ENCODE measurements at places on chromosomes 1 and 21.

DNA sequence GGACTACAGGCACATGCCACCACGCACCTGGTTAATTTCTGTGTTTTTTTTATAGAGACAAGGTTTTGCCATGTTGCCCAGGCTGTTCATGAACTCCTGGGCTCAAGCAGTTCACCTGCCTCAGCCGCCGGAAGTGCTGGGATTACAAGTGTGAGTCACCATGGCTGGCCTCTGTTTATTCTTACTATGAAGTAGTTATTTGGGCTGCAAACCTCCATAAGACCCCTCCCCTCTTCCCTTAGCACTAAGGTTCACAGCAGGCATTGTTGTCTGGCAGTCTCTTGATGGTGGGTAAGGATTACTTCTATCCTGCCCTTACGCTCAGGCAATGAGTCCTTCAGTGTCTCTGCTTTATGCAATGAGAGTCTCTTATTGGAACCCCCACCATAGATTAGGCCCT is 51.8 kb downstream of the ANGPTL1 start:
- no peak for DNase-seq

DNA sequence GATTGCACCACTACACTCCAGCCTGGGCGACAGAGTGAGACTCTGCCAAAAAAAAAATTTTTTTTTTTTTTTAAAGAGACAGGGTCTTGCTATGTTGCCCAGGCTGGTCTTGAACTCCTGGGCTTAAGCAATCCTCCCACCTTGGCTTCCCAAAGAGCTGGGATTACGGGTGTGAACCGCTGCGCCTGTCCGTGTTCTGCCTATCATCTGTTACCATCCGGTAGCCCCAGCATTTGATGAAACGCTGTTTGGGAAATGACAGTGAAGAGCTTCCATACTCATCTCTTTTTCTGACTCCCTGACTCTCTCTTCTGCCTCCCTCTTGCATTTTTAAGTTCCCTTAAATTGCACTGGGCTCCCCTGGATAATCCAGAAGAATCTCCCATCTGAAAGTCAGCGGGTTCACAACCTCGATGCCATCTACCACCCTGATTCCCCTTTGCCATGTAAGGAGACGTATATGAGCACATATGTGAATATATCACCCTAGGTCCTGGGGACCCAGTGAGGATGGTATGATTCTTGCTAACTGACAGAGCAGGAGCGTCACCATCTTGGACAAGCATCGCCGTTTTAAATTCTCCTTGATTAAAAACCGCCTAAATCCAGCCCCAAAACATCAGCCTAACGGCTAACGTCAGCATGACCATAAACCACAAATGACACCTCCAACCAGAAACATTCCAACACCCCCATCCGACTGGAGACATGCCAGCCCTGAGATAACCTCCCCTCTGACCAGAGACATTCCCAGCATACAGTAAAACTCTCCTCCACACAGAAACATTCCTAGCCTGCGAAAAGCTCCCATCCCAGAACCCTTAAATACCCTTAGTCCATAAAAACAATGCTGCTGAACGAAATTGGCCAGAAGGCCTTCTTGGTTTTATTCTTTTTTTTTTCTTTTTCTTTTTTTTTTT is 12.4 kb downstream of the TNFRSF8 start:
- no peak for DNase-seq

- no peak for DNase-seq
These were observed 3.6 kb upstream of the VSIG8 start for GRCh38 chr1:159866066-159866465.

DNA sequence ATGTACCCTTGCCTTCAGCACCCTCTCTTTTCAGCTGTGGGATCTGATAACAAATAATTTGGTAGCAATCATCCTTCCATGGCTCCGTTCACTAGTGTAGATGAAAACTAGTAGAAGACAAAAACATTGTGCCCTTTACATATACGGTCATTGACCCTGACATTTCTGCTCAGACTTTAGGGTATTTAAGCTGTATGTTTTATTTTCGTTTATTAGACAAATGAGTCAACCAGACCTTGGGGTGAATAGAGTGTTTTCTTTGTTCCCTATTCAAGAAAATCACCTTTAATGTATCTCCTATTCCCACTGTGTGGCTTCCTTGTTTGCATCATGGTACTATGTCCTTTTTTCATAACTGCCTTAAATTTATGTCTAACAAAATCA is 187.3 kb downstream of the VAV3 start:
- DNase-seq: no peak

DNA sequence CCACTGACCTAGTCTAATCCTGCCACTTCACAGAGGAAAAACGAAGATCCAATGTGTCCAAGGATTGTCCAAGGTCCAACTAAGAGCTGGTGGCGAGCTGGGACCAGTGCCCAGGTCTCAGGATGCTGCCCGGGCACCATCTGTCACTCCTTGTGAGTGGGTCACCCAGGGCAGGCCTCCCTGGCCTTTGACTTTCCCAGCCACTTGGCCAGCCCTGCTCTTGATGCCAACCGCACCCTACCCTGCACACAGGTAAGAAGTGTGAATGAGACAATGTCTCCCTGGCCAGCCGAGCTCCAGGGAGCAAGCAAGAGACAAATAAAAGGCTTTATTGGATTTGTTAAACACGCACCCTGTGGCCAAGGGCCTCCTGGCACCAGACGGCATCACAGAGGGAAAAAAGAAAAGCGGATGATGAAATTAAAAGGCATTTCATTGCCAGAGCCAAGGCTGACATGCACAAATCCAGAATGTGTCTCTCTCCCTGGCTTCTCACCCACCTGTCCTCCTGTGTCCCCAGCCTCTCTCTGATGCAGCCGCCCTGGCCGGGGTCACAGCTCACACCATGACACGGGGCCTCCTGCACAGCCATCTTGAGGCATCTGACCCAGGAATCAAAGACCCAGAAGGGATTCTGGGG is 72.8 kb downstream of the CAMK2N1 start:
- no peak for DNase-seq

GRCh38 chr1:65372557-65372956 is 47.9 kb upstream of the LEPR start:
- peak; percentile 13 for DNase-seq

DNA sequence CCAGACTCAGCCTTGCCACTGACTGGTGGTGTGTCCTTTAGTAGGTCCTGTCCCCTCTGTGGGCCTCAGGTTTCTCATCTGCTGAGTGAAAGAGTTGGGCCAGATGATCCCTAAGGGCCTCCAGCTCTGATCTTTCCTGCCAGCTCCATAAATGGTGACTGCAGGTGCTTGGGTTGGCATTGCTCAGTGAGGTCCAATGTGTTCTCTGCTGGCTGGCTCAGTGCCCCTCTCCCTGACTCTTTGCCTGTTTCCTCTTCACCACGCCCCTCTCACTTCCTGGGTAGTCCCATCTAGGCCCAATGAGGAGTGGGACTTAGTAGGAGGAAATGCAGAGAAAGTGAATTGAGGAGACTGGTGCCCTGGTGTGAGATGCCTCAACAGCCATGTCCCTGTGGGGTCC is 36.6 kb downstream of the UBE2T start:
- no peak for DNase-seq

- DNase-seq: no peak
These were observed 3.7 kb downstream of the HSD11B1 start for GRCh38 chr1:209708297-209708696.

DNA sequence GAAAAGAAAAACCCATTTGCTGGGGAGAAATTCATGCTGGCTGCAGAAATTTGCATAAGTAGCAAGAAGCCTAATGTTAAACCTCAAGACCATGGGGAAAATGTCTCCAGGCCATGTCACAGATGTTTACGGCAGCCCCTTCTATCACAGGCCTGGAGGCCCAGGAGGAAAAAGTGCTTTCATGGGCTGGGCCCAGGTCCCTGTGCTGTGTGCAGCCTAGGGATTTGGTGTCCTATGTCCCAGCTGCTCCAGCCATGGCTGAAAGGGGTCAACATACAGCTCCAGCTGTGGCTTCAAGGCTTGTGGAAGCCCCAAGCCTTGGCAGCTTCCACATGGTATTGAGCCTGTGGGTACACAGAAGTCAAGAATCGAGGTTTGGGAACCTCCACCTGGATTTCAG is 93.0 kb downstream of the HFM1 start:
- DNase-seq: no peak

- DNase-seq: no peak
These were observed 227.3 kb upstream of the KIAA0040 start for GRCh38 chr1:175419684-175420517.

DNA sequence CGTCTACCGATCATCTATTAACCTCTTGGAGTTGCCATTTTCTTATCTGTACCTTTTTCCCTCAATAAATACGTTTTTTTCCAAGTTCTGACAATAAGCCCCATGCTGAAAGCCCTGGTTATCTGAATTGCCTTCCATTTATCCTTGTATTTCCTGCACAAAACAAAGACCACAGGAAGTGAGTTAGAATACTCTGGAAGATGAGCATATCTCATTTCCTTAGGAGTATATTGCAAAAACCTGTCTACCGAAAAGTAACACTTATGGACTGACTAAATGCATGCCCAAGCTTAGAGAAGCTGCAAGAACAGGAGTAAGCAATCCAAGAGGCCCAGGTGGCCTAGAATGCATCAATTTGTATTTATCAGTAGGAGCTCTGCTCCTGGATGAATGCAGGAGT is 39.9 kb downstream of the DIRAS3 start:
- no peak for DNase-seq

DNA sequence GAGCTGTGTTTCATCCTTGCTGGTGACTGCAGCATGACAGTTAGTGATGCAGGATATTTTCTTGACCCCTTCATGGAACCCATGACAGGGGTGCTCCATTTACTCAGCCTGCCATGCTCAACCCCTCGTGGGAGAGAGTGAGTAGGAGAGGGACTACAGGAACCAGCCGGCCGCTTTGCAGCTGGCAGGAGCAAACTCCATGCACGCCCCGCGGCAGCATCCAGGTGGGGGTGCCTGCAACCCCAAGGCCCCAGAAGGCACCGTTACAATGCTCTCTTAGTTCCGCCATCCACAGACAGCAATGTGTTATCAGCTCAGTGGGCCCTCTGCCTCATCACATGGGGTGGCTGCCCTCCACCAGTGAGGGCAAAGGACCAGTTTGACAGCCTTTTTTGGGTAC is 135.1 kb downstream of the SLC35F3 start:
- no peak for DNase-seq

GRCh38 chr1:54584575-54584974 is 36.5 kb downstream of the ACOT11 start:
- no peak for DNase-seq

GRCh38 chr1:76086597-76086996 is 12.1 kb downstream of the ST6GALNAC3 start:
- DNase-seq: no peak

Measured in hematopoietic multipotent progenitor cell (in vitro differentiated cells).